Stimulated activated naive CD4-positive, alpha-beta T cell (primary cell): ENCODE measurements at places on chromosomes 2 and 18.

- no peak for DNase-seq
These were observed 61.4 kb downstream of the NDUFA10 start for GRCh38 chr2:239963646-239964205.

GRCh38 chr18:54203914-54204313 is 20.6 kb downstream of the MBD2 start:
- DNase-seq, result no peak

DNA sequence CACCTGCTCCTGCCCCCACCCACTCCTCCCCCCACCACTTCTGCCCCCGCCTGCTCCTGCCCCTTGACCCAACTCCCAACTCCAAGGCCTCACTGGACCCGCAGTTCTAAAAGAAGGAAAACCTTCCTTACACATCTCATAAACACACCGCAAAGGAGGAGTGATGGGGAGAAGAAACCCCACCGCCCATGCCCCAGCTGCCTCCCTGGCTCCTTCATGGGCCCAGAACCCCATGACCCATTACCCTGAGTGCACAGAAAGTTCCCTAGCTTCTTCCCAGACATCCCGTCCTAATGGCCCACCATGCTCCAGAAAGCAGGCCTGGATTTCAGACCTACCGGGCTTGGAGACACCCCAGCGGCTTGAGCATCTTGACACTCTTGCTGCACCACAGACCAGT is 17.8 kb upstream of the CNDP2 start:
- DNase-seq, result no peak

- no peak for DNase-seq
These were observed 34.7 kb downstream of the RAD51AP2 start for GRCh38 chr2:17483496-17483895.

- no peak for DNase-seq
These were observed 44.4 kb upstream of the TANK start for GRCh38 chr2:161115605-161116380.

DNA sequence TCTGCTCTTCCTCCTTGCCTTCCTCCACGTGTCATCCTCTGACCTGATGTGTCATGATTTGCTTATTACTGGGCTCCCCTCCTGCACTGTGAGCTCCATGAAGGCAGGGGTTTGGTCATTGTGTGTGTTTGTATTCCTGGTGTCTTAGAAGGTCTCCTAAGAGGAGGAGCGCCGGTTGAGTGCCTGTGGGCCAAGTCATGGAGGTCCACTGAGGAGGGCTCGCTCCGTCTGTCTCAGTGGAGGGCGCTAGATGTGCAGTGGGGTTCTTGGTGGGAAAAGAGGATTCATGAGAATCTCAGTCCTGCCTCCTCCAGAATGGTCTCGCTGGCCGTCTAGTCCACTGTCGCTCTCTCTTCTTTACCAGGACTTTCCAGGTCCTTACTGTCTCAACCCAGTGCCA is 100.2 kb downstream of the VWA3B start:
- DNase-seq, result no peak

DNA sequence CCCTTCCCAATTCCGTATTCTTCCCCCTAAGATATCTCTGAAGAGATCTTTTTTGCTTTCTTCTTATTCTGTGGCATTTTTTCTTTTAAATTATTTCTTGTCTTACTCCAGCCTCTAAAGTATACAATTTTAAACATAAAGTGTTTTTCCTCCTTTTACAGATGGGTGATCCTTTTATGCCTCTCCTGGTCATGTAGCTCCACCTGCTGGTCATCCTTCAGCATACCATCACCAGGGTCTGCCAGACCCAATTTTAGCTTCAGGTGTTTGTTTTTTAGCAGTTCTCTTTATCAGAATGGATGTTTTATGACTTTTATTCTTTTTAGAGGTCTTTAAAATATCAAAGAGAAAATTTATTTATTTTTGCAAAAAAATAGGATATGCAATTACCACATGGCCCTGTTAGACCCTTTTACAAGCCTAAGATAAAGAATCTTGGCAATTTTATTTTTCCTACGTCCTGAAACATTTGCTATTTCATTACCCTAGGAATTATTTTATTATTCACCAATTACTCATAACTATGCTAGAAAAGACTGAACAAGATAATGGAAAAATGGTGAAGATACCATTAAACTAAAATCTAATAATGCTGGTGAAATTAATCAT is 55.5 kb downstream of the PIGN start:
- peak; percentile 69 for DNase-seq

GRCh38 chr2:203623661-203624060 is 82.8 kb upstream of the CD28 start:
- DNase-seq, result no peak

- DNase-seq, result no peak
These were observed 128.1 kb upstream of the NPAS2 start for GRCh38 chr2:100691846-100692245.

- DNase-seq, result no peak
These were observed 182.8 kb downstream of the SH3RF3 start for GRCh38 chr2:109311771-109312170.

GRCh38 chr2:152395572-152395971 is 60.6 kb downstream of the FMNL2 start:
- no peak for DNase-seq

GRCh38 chr2:46917628-46918027 is 2.0 kb upstream of the MCFD2 start:
- no peak for DNase-seq

DNA sequence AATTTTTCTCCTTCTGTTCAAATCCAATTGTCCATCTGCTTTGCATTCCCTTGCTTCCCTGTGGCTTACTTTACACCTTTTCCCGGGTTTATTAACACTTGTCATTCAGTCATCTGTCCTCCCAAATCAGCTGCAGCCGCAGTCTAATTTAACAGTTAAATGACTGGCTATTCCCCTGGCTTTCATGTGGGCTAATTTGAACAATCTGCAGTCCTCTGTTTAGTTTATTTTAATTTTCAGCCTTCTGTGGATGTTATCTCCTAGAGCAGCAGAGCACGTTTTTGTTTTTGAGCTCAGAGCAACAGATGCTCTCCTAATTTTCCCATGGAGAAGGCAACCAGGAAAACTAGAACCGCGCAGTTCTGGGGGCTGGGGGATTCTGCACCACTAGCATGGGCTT is 55.0 kb downstream of the MEP1B start:
- no peak for DNase-seq

DNA sequence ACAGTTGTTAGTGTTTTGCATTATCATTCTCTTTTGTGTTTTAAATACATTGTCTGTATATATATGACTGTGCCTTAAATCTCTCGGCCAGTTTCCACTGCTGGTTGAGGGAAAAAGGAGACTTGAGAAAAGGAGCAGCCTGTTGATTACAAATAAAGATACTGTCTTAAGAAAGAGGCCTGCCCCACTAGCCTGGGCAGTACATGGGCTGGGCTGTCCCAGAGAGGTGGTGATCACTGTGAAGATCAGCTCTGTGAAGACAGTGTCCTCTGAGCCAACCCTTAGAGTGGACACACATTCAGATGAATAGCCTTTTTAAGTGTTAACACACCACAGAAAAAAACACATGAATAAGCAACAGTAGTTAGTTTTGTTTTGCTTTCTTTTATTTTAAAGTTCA is 10.0 kb upstream of the OTX1 start:
- DNase-seq, result no peak

- DNase-seq, result no peak
These were observed 458 bp downstream of the CXXC1 start for GRCh38 chr18:50287028-50287440.

- peak; percentile 62 for DNase-seq
These were observed at the start of gene MARCHF4 for GRCh38 chr2:216371721-216372702. Gene MARCHF4, minus strand, starts transcription at chr2:216372483. Its CDS starts 2,223 bp downstream, at chr2:216370260.

DNA sequence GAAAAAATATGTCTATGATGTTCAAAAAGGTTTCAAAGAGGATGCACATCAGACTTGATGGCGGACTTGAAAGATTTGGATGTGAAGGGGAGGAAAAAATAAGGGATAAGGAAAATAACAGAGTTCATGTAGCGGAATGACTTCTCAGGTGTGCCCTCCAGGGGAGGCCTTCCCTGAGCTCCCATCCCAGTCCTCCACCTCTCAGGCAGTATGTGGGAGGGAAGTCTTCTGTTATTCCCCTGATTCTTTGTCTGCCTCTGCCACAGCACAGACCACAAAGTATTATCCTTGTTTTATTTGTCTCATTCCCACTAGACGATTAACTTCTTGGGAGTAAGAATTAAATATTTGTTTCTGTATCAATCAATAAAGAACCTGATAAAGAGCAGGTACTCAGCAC is 17.7 kb downstream of the COL5A2 start:
- DNase-seq, result no peak

GRCh38 chr18:45962866-45963265 is 4.3 kb downstream of the EPG5 start:
- DNase-seq, result no peak

GRCh38 chr2:187075199-187075635 is 226.2 kb upstream of the ZSWIM2 start:
- no peak for DNase-seq

DNA sequence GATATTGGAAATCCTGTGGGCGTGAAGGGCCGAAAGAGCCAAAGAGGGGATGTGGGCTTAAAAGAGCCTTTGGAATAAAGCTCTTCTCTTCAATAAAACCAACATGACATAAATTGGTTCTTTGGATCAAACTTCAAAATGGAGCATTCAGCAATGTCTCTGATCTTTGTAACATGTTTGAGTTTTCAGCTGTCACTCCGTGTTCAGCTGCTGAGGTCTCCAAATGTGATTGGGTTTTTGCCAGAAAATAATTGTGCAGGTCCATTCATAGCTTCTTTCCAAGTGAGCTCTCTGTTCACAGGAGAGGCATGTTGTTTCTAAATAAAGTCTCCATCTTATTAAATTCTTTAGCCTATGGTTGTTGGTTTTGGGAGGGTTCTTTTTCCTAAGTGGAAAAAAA is 127.6 kb upstream of the CCDC68 start:
- DNase-seq, result no peak
